ENCODE measurements at places on chromosomes 16 and 17.

DNA sequence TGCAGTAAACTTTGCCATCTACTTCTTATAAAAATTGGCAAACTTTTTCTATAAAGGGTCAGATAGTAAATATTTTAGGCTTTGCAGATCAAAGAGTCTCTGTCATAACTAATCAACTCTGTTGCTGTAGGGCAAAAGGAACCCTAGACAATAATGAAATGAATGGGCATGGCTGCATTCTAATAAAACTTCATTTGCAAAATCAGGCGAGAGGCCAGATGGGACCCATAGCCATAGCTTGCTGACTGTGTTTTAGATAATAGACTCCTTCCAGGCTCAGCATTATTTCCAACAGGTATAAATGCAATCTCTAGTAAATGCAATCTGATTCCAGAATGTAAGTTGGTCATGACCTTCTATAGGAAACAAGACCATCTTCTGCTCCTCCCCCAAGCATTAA is 490.7 kb downstream of the TOX3 start:
- DNase-seq: no peak

GRCh38 chr17:76554131-76554530 is 14.3 kb downstream of the PRCD start:
- no peak for DNase-seq

DNA sequence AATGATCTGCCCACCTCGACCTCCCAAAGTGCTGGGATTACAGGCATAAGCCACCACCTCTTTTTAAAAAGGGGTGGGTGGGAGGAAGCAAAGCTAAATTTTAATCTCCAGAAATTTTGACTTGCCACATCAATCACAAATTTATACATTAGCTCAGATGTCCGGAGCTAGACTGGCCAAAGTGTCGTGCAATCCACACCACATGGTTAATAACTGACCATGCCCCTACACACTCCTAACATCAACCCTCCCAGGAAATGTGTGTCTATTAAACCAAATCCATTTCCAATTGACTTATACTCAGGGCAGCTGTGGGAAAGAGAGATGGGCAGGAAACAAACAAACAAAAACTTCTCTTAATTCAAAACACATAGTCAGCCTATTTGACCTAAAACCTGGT is 29.9 kb downstream of the SMURF2 start:
- DNase-seq: no peak

DNA sequence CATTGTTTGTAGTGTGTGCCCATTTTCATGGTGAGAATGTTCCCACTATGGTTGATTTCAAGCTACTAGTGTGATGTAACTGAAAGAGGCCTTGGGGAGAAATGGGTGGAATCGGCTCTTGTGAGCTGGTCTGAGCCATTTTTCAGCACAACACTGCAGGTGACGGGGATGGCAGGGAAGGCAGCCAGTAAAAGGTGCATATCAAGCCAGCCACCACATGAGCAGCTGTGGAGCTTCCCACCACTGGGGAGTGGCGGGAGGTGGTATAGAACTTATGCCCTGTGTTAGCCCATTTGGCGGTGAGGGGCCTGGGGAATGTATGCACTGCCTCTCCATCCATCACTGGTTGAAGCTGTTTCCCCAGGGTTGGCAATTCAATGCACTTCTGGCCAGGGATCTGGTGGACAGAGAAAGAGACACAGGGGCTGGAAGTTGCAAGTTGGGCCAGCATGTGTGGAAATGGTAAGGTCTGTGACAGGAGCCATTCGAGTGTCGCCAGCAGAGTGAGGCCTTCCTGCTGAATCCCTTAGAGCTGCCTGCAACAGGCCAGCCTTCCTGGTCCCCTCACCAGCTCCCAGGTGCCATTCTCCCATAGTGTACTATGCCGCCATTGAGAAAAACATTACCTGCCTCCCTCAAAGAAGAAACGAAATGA is 31.7 kb upstream of the BRD7 start:
- no peak for DNase-seq

DNA sequence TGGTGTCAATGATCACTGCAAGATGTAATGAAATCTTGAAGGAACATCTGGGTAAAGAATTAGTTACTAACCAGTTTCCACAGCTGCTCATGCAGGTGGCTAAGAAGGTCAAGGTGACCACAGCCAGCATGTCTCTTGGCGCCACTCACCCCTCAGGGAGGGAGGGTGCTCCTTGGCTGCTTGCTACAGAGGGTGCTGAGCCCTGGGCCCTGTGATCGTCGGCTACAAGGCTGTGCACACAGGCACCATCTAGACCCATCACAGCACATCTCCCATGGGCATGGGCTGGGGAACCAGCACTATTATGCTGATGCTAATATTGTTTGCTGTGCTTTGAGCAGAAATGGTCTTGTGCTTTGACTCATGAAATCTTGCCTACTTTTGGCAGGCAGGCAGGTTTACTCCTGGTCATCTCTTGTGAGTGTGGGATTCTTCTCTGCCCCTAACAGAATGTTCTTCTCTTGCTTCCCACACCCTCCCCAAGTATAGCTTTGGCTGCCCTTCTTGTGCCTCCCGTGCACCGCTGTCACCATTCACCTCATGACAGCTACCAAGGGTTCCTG is 36.4 kb downstream of the TXNDC11 start:
- DNase-seq: no peak

DNA sequence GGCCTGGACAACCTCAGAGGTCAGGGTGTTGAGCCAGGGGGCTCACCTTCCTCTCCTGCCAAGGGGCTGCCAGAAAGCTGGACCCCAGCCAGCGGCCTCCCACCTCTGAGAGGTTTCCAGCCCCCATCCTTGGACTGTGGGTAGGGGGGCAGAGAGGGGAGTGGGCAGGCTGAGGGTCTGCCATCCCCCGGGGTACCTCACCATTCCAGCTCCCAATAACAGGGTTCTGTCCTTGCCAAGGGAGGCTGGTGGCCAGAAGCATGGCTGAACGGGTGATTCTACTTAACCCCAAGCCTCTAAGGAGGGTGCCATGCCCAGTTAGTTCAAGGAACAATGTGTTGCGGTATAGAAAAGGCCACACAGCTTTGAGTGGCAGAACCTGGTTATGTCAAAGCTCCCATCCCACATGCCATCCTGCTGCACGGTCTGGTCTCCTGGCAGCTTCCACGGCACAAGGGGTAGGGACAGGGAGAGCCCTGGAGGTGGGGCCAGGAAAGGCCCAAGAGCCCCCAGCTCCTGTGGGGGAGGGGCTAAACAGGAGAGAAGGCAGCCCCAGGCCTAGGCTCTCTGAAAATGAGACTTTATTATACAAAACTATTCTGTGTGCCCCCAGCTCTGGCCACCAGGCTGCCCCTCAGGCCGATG is 19.8 kb downstream of the B9D1 start:
- no peak for DNase-seq

GRCh38 chr16:58807276-58807675 is 73.2 kb upstream of the GOT2 start:
- DNase-seq: no peak

- DNase-seq: no peak
These were observed 10.5 kb upstream of the FASN start for GRCh38 chr17:82108496-82108945.

GRCh38 chr17:43309505-43310332 is 75.9 kb upstream of the RNU2-1 start:
- no peak for DNase-seq

DNA sequence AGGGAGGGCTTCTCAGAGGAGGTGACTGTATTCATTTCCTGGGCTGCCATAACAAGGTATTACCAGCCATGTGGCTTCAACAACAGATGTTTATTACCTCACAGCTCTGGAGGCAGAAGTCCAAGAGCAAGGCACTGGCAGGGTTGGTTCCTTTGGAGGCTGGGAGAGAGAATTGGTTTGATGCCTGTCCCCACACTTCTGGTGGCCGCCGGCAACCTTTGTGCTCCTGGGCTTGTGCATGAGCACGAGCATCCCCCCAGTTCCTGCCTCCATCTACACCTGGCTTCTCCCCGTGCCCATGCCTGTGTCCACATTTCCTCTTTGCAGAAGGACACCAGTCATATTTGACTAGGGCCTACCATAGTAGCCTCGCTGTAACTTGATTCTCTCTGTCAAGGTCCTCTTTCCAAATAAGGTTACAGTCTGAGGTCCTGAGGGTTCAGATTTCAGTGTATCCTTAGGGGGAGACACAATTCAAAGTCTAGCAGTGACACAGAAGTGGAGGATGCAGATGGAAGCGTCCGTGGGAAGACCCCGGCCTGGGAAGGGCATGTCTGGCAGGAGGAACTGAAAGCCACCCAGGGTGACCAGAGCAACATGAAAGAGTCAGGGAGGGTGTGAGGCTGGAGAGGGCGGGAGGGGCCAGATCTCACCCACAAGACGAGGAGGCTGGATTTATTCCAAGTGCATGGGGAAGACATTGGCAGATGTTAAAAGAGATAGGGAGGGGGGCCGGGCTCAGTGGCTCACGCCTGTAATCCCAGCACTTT is 188.2 kb upstream of the HSBP1 start:
- no peak for DNase-seq

GRCh38 chr17:563616-564015 is 151.0 kb downstream of the VPS53 start:
- no peak for DNase-seq

- no peak for DNase-seq
These were observed 1.1 kb downstream of the KRTAP9-9 start for GRCh38 chr17:41256291-41256685.

- no peak for DNase-seq
These were observed 188.8 kb downstream of the RAB11FIP4 start for GRCh38 chr17:31580316-31580705.

DNA sequence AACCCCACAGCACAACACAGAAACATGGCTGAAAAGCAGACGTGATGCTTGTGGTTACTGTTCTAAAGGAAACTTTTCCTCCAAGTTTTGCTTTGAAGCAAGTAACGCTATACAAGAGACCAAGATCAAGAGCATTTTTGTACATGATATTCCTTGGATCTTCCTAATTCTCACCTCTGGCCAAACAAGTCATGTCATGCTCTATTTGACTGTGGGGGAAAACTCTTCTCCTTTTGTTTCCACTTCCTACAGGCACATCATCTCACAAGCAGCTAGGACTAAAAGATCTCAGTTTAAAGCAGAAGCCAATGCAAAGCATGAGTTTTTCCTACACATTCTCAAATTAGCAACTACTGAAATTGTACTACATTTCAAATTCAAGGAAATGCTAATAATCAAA is 50.7 kb downstream of the CFDP1 start:
- DNase-seq: no peak

DNA sequence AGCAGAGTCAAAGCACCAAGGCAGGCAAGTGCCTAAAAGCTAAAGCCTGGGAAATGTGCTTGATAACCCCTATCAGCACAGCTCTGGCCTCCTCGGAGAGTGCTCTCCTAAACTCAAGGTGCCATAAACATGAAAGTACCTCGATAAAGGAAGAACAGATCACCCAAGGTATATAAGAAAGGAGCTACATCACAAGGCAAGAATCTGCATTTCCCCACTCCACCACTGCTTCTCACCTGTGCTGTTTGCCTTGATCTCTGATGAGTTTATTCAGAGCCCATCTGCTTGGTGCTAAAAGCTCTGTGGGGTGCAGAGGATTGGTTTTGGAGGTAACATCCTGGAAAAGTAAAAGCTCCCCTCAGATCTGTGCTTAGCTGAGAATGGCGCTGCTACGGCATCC is 449.5 kb upstream of the CDH5 start:
- no peak for DNase-seq

DNA sequence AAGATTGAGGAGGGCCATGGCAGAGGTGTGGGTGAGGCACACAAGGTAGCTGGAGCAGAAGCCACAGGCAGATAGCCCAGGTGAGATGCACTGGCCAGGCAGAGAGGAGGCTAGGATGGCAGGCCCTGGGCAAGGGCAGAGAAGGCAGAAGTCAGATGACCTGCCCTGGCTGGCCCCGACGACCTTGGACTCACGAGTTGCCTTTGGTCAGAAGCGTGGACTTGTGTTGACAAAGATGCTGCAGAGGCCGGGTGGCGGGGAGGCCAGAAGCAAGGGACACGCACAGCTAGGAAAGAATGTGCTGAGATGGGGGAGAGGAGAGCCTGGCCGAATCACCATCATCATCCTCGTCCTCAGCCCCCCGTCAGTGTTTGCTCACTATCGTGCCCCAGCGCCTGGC is 123.7 kb downstream of the RBFOX3 start:
- DNase-seq: no peak

GRCh38 chr17:2613089-2613808 is 19.8 kb downstream of the PAFAH1B1 start:
- DNase-seq: no peak

GRCh38 chr16:15057681-15058417 is 2.0 kb upstream of the NTAN1 start:
- DNase-seq: no peak

DNA sequence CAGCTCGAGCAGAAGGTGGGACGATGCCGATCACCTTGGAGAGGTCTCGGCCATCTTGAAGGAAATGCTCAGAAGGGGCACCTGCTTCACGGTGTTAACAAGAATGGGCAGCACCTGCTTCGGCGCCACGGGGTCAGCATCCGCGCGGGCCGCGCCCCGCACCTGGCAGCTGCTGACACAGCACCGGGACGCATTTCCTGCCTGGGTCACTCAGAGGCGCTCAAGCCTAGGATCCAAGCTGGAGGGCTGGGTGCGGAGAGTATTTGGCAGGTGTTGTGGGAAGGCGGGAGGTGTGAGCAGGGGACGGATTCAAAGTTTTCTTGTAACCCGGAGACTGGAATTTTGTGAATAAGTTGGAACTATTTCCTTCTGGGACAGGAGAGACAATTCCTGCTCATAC is 39.3 kb upstream of the AKTIP start:
- DNase-seq: no peak

- DNase-seq: no peak
These were observed 6.2 kb downstream of the SHBG start for GRCh38 chr17:7636163-7636562.

GRCh38 chr16:4042581-4042980 is 73.7 kb downstream of the ADCY9 start:
- no peak for DNase-seq

DNA sequence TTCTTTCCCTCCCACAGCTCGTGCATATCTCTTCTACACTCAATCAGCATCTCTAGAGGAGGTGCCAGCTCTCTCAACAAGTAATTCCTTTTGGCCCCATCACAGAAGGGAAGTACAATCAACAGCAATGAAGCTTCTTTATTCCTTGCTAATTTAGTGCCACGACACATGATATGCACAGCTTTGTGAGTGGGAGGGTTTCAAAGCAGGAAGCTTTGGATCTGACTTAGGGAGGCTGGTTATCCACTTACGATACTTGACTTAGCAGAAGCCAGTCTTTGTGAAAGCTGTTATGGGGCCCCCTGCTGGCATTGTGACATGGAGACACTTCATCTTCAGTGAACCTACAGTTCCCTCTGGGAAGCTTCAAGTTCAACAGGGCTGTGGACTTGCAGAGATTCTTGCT is 81.0 kb downstream of the TMEM100 start:
- peak; percentile 28 for DNase-seq

Measured in CD4-positive, alpha-beta T cell treated with Interleukin-1 beta for 1 hour (primary cell).